ENCODE measurements at places on chromosomes 1 and 21. TPM values are rescaled to one million over a fixed set of nuclear protein-coding genes. Genes with fewer than 3 reads are reported as not detected.

Gene RPE65
- 0.09 TPM for total RNA-seq

Gene CFAP57
- total RNA-seq, result 1.9 TPM

Gene MASP2
- 0.18 TPM for total RNA-seq

- DNase-seq, result no peak
These were observed 66.4 kb downstream of the CHD5 start for GRCh38 chr1:6113745-6114144.

GRCh38 chr1:80365359-80366021 lies 1359.0 kb upstream of the ADGRL4 start:
- DNase-seq, result no peak

- DNase-seq, result no peak
These were observed 175.7 kb upstream of the COL11A1 start for GRCh38 chr1:103283841-103284669.

Data from cerebellum (tissue), 4 donors.